ENCODE measurements at places on chromosomes 4 and X. TPM values are rescaled to one million over a fixed set of nuclear protein-coding genes. Genes with fewer than 3 reads are reported as not detected.

Gene CNOT6L
- polyA plus RNA-seq, result 38.4 TPM

Gene TMEM255A
- polyA plus RNA-seq, result 0.27 TPM

Gene MEPE
- not detected for polyA plus RNA-seq

Gene MAGEA9B
- polyA plus RNA-seq, result not detected

Gene RS1
- polyA plus RNA-seq, result 0.25 TPM

Gene TMPRSS11B
- polyA plus RNA-seq, result 0.08 TPM

Gene ESX1
- polyA plus RNA-seq, result not detected

Gene SOD3
- 7.7 TPM for polyA plus RNA-seq

Gene DMRTC1
- not detected for polyA plus RNA-seq

Gene XAGE2
- 0.68 TPM for polyA plus RNA-seq

Gene TRPC5OS
- 0.13 TPM for polyA plus RNA-seq

Gene GPC4
- polyA plus RNA-seq, result 20.3 TPM

Gene CWH43
- polyA plus RNA-seq, result 7.4 TPM

Gene GYPE
- 4.2 TPM for polyA plus RNA-seq

Gene CDX4
- polyA plus RNA-seq, result not detected

Gene WAS
- polyA plus RNA-seq, result 2.6 TPM

Gene SH3TC1
- 20.0 TPM for polyA plus RNA-seq

Gene BEX1
- polyA plus RNA-seq, result 60.3 TPM

Gene PROM1
- polyA plus RNA-seq, result 44.6 TPM

Gene LRCH2
- 15.3 TPM for polyA plus RNA-seq

Gene SMR3B
- polyA plus RNA-seq, result not detected

Gene BEX2
- polyA plus RNA-seq, result 93.2 TPM

Gene PASD1
- polyA plus RNA-seq, result 0.05 TPM

Gene SPACA5
- 0.58 TPM for polyA plus RNA-seq

Gene HPSE
- 1.1 TPM for polyA plus RNA-seq

Gene CORIN
- polyA plus RNA-seq, result 6.2 TPM

Gene TMEM131L
- 36.6 TPM for polyA plus RNA-seq

Gene PABPC1L2A
- polyA plus RNA-seq, result not detected

Gene NEIL3
- polyA plus RNA-seq, result 9.3 TPM

Gene CCDC149
- polyA plus RNA-seq, result 19.7 TPM

Gene RAPGEF2
- 59.8 TPM for polyA plus RNA-seq

Gene DCAF4L1
- 0.42 TPM for polyA plus RNA-seq

Gene CLGN
- 4.3 TPM for polyA plus RNA-seq

Gene TEX11
- 0.17 TPM for polyA plus RNA-seq

Gene SPON2
- 10.8 TPM for polyA plus RNA-seq

Gene CT45A5
- not detected for polyA plus RNA-seq

Gene CPLX1
- polyA plus RNA-seq, result 1.7 TPM

Gene ADH1C
- 77.4 TPM for polyA plus RNA-seq

Gene MED12
- 50.0 TPM for polyA plus RNA-seq

Gene INTU
- 31.6 TPM for polyA plus RNA-seq

Gene ZIC3
- polyA plus RNA-seq, result not detected

Gene GPRIN3
- 8.6 TPM for polyA plus RNA-seq

Gene AKAP14
- 0.55 TPM for polyA plus RNA-seq

Gene NLRP2B
- polyA plus RNA-seq, result 0.12 TPM

Gene CLCN3
- 64.6 TPM for polyA plus RNA-seq

Gene F9
- polyA plus RNA-seq, result not detected

Gene GRID2
- 5.6 TPM for polyA plus RNA-seq

Gene CCDC120
- polyA plus RNA-seq, result 11.7 TPM

Gene TRIM2
- 78.6 TPM for polyA plus RNA-seq

Gene SPIN3
- polyA plus RNA-seq, result 28.0 TPM

Gene PDCL2
- polyA plus RNA-seq, result not detected

Gene BANK1
- 2.8 TPM for polyA plus RNA-seq

Gene ABHD18
- 21.0 TPM for polyA plus RNA-seq

Gene GSTCD
- 23.1 TPM for polyA plus RNA-seq

Gene FGG
- polyA plus RNA-seq, result not detected

Gene PGAM4
- polyA plus RNA-seq, result 0.52 TPM

Gene SYAP1
- 33.6 TPM for polyA plus RNA-seq

Gene ETDA
- not detected for polyA plus RNA-seq

Measured in left kidney (tissue), 8 donors.